ENCODE measurements at places on chromosomes 3 and 15.

- DNase-seq = no peak
Observed at GRCh38 chr3:16616083-16616482, 10.9 kb upstream of the DAZL start.

- DNase-seq = no peak
Observed at GRCh38 chr3:15356176-15356575, 23.8 kb upstream of the SH3BP5 start.

GRCh38 chr3:31988271-31988670 lies 6.7 kb downstream of the ZNF860 start:
- DNase-seq = no peak

DNA sequence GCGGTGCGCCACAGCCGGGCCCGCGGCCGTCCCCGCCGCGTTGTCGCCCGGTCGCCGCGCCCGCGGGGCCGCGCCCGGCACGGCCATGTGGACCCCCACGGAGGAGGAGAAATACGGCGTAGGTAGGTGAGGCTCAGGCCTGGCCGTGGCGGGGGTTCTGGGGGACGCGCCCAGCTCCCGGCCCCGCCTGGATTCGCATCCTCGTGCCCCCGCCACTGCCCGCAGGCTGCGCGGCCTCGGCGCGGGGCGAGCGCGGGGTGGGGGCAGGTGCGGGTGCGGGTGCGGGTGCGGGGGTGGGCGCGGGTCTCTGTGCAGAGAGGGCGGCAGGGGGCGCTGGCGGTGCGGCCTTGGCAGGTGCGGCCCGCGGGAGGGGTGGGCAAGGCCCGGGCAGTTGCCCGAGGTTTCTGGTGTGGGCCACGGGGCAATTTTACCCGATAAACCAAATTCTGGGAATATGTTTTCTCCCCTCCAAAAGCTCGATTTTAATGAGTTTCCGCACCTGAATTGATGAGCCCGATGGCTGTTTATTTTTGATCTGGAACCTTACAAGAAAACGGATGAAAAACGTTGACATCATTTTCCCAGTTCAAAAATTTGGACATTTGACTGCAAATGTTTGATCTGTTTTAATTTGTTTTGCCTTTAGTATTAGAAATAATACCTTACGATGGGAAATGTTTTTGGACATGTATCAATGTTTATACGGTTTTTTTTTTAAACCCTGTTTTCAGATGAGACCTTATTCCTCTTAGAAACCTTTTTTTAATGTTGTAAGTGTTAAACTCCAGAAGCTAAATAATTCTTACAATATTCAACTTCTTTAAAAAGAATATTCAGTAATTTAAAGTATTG lies 678 bp downstream of the DOCK3 start:
- no peak for DNase-seq

- DNase-seq = no peak
Observed at GRCh38 chr15:51736751-51737521, 519 bp downstream of the LYSMD2 start.

DNA sequence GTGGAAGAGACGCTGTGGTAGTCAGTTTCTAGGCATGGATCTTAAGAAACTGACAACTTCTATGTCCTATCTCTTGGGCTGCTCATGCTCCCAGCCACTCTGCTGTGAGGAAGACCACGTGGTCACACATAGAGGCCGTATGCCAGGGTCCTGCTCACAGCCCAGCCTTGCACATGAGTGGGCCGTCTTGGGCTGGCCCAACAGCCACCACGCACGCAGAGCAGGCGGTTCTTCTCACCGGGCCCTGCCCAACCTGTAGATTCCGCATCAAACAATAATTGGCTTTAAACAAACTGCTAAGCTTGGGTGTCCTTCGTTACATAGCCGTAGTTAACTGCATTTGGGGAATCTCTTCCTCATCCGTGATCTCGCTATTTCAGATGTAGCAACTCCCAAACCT lies 26.0 kb downstream of the SLC41A3 start:
- no peak for DNase-seq

- no peak for DNase-seq
Observed at GRCh38 chr3:101602731-101603130, 28.8 kb downstream of the PCNP start.

- no peak for DNase-seq
Observed at GRCh38 chr15:69225355-69226022, 65.1 kb downstream of the GLCE start.

- DNase-seq = no peak
Observed at GRCh38 chr15:34056911-34057310, 17.9 kb upstream of the AVEN start.

DNA sequence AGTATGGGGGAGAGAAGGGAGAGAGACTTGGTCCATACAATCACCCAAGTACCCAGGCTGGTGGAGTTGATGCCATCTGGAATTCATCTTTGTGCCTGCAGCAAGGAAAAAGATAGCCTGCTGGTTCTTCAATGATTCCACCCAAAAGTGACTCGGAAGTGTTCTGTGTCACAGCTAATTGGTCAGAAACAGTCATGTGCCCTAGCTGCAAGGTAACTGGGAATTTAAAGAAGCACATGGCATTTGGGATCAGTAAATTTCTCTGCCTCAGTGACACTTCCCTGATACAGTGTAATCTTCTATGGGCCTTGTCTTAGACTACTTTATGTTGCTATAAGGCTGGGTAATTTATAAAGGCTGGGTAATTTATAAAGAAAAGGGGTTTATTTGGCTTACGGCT lies 17.5 kb downstream of the TLNRD1 start:
- no peak for DNase-seq

DNA sequence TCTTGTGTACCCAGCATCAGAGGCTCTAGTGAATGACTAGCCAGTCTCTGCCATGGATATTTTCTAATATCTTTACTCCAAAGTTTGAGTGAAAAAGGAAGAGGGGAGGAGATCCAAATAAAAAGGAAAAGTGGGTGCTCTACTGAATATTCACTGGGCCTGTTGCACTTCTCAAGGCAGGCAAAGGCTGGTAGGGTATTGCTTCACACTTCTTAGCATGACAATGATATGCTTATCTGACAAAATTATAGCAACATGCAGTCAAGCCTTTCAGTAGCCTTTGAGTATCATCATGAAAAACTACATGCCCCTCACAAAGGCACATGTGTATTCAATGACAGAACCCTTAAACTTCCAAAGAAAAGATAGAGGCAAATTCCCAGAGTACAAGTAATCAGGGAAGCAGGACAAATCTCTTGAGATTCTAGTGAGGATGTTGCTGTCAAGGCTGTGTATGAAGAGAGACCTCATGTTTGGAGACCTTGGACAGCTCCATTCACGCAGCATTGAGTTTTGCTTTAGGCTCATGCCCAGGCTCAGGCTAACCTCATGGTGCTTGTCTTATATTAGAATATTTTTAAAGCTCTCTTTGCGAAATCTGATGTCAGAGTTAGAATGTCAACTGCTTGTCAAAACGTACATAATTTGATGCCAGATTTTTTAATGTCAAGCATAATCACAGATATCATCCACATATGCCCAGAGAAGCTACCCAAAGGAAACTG lies 506.9 kb downstream of the OCA2 start:
- DNase-seq = no peak

Measured in cortex of kidney (tissue), 1 donor.